ENCODE measurements at places on chromosomes 2 and 18.

- DNase-seq, result peak; percentile 28
Observed at GRCh38 chr18:79611040-79611681, 68.4 kb upstream of the CTDP1 start.

GRCh38 chr2:195092341-195092740 lies 564.7 kb upstream of the SLC39A10 start:
- DNase-seq, result no peak

GRCh38 chr2:212536817-212537725 lies 1.5 kb downstream of the ERBB4 start:
- DNase-seq, result no peak

DNA sequence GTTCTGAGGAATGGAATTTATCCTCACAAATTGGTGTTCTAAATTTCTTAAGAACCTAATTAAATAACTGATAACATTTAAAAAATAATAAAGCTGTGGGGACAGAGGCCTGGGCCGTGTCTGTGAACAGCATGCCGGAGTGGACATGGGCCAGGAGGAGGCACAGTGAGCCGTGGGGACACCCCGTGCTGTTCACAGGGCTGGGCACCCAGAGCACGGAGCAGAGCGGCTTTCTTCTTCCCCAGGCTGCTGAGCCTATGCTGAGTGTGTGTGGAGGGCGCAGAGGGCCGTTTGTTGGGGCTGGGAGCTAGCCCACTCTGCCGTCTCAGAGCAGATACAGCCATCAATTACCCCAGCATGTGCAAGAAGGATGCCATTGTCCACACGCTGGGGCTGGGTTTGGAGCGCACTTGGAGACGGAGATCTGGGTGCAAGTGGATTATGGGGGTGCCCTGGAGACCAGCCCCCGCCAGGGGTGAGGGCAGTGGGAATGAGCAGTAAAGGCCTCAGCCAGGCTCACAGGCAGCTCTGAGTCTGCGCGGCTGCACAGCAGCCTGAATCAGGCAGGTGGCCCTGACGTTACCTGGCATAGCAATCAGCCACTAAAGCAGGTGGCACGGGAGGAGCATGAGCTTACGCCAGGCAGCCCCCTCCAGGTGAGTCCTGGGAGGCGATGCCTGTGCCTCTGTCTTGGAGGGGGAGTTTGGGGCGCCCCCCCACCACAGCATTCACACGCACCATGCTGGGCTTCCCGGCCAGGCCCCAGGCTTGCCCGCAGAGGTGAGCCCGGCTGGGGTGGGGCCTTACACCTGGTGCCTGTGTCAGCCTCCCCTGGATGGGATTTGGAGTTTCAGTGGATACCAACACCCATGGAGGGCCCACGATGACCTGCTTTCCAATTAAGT lies 52.1 kb upstream of the SLC66A3 start:
- DNase-seq, result no peak

DNA sequence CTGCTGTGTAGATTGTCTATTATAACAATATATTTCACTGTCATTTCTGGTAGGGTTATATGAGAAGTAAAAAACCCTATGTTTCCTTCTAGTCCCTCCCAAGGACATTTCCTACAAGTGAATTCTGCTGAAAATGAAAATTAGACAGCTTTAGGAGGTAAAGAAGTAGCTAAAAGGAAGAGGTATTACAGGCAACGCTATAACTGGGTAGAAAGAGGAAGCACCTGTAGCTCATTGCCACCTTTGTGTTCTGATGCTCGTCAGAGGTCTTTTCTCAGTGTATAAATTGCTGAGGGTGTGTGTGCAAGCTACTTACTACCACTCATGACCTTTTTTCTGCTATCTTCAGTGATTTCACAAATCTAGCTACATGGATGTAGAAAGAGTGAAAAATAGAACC lies 1.4 kb downstream of the DNAJC10 start:
- no peak for DNase-seq

- DNase-seq, result no peak
Observed at GRCh38 chr2:42223067-42223854, 54.1 kb downstream of the EML4 start.

DNA sequence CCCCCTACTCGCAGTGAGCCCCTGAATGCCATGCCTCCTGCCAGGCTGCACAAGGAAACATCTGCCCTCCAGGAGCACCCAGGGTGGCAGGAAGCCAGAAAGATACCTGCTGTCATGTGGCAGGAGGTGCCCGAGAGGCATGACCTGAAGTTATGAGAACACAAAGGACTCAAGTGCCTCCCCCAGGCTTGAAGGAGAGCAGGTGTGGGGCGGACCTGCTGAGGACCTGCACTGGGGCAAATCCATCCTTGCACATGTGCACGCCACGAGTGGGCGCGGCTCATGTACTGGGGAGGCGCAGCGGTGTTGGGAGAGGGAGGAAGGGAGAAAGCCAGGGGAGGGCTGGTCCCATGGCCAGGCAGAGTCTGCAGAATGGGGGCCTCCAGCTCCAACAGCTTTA lies 26.9 kb downstream of the SDC1 start:
- no peak for DNase-seq

- no peak for DNase-seq
Observed at GRCh38 chr2:65487404-65487803, 55.0 kb upstream of the SPRED2 start.

DNA sequence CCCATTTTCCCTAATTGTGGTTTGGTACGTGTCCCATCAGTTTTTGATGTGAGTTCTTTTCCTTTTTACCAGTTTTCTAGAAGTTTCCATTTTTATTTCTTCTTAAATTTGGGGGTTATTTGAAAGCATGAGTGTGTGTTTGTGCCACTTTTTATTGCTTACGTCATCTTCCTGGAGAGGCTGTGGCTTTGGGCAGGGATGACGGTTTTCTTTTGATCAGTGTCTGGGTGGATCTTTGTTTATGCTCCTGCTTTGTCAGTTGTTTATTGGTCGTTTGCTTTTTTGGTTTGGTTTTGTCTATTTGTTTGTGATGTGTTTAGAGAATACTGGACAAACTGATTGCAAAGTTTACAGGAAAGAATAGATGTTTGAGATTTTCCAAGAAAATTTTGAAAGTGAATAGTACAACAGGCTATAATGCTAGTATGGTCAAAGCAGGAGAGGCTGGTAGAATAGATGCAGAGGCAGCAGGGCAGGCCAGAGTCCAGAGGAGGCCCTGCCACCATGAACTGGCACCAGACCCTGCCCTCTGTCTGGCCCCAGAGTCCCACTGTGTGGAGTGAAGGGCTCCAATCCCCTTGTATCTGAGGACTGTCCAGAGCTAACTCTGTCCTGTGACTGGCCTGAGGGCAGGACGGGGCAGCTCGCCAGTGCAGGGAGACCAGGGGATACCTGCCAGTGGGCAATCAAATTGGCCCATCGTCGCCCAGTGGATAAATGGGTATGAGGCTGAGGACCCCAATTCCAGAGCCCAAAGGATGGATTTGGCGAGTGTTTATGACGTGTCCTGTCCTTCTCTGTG lies 23.4 kb upstream of the SNED1 start:
- DNase-seq, result no peak

GRCh38 chr18:13221869-13222855 lies 3.6 kb downstream of the LDLRAD4 start:
- peak; percentile 83 for DNase-seq

GRCh38 chr2:76975752-76976151 lies 546.4 kb downstream of the LRRTM4 start:
- DNase-seq, result no peak

- no peak for DNase-seq
Observed at GRCh38 chr2:49831698-49832367, 677.5 kb upstream of the FSHR start.

DNA sequence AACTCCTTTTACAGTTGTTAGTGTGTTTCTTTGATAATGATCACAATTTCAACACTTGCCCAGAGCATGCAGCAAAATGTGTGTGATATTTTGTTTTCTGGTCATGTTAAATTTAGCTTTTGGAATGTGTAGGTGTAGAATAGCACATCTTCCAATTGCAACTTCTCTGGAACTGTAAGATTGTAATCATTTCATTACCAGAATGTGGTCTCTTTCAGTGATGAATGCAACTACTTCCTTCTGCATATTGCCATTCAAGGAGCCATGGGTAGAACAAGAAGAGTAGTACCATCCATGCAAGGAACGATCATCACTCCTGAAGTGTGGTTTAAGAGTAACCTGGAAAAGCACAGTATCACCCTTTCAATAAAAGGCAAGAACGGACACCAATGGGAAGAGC lies 548.8 kb upstream of the ZNF804A start:
- no peak for DNase-seq

DNA sequence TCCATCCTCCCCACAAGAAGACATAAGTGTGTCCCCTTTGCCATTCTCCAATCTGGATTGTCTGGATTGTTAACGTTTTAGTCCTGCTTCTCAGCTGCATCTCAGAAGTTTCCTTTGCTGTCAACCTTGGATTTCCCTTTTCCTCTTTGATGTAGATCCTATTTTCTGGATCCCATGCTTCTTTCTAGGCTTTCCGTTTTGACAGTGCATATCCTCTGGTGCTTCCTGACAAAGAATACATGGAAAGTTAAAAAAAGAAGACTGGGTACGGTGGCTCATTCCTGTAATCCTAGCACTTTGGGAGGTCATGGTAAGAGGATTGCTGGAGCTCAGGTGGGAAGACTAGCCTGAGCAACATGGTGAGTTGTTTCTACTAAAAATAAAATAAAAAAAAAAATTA lies 26.8 kb downstream of the ABI2 start:
- DNase-seq, result no peak

GRCh38 chr18:62186499-62186773 lies 420 bp downstream of the PIGN start:
- DNase-seq, result no peak

GRCh38 chr2:19838616-19839015 lies 63.2 kb downstream of the TTC32 start:
- DNase-seq, result no peak

GRCh38 chr18:24372279-24372872 lies 25.2 kb downstream of the OSBPL1A start:
- DNase-seq, result no peak

GRCh38 chr2:47796090-47796697 lies 13.2 kb downstream of the MSH6 start:
- no peak for DNase-seq

GRCh38 chr2:64980183-64980582 lies 9.0 kb upstream of the SLC1A4 start:
- no peak for DNase-seq

DNA sequence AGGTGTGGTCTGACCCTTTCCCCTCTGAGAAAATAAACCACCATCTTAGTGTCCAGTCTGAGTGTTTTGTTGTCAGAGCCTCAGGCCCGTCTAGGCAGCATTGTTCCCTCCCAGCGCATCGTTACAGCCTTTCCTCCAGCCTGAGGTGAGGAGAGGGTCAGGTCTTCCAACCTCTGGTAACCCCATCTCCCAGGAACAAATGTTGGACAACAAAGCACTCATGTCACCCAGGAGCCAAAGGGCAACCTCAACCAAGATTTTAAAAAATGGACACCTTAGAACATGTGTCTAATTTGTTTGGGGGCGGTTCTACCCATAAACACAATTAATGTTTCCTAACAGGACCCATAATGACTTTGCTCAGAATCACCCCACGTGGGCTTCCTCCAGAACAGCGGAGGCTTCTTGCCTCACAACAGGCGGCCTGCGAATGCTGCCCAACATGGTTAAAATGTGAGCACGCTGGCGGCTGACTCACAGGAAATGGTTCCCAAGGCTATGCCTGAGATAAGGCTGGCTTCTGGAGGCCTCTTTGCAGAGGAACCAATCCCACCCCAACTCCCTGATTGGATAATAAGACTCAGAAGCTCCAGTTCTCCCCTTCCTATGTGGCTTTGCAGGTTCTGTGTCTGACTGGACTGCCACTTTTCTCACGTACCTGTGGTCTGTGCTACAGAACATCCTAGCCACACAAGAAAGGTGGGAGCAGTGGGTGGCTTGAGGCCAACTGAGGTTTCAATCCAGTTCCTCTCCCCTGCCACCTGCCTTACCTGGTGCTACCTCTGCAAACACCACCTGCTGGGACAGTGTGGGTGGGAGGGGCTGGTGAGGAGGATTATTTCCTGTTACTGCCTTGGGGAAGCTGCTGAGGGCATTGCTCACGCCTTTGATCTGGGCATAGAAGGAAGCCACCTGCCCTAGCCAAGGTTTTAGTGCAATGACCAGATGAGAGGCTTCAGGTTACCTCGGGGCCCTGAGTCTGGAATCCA lies 108.8 kb downstream of the B3GNT2 start:
- peak; percentile 63 for DNase-seq

DNA sequence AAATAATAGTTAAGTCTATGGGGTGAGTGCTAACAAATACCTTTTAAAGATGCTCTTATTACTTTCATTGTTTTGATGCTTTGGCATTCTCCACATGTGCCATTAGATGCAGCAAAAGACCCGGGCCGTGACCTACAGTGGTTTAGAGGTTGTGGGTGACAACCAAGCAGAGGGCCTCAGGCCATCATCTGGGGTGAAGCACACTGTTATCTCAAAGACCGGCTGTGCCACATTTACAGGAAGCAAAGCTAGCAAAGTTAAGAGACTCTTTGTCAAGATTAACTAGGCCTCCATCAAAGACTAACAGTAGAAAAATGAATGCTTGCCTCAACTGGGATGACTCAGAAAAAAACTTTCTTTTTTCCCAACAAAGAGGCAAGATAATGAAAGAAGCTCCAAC lies 695.3 kb downstream of the SATB2 start:
- no peak for DNase-seq

DNA sequence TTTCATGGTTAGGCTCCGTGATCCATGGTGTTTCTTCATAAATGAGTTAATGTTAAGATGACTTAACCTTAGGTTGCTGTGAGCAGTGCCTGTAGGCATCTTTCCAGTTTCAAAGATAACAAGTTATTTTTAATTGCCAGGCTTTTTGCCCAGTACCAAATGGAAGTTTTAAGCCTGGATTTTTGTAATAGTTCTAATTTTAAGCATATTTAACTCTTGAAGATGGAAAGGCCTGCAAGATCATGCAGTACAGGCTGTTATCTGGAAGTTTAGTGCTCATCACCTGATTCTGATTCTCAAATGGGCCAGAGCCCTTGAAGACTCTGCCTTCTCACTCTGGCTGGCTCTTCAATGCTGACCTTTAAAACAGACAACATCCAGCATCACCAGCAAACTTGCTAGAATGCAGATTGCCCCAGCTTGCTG lies 141.3 kb downstream of the NCK2 start:
- no peak for DNase-seq

GRCh38 chr2:53715568-53715967 lies 52.0 kb upstream of the CHAC2 start:
- no peak for DNase-seq

DNA sequence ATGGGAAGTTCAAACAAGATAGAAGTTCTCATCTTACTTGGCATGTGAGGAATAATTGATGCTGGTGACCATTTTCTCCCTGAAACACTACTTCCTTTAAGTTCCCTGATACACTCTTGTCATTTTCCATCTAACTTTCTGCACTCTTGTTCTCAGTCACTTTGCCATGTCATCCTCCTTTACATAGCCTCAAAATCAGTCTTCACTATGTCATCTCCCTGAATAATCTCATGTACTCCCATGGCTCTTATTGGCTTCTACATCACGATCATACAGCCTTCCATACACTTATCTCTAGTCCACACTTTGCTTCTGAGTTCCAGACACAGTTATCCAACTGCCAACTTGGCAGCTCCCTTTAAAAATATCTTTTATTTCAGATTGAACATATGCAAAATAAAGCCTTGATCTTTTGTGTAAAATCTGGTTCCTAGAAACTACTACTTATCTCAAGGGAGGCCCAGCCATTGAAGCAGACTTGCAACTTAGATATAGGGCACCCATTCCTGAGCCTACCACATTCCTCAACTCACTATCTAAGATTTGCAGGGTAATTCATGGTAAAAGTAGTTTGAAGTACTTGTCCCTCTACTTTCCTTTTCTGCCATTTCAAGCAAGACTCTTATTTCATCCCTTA lies 1070.2 kb upstream of the NXPH2 start:
- DNase-seq, result no peak

- no peak for DNase-seq
Observed at GRCh38 chr2:220000080-220000479, 372.6 kb downstream of the SLC4A3 start.

GRCh38 chr2:138893746-138894145 lies 113.6 kb upstream of the NXPH2 start:
- no peak for DNase-seq

Measured in uterus (tissue), 4 donors.